Activated T-cell treated with anti-CD3 and anti-CD28 coated beads, Interleukin-2, amount 50 U/mL, for 48 hours (primary cell): ENCODE measurements at places on chromosomes 2 and 18.

- DNase-seq = no peak
These were observed 130.3 kb upstream of the CTAGE1 start for GRCh38 chr18:22547807-22548561.

DNA sequence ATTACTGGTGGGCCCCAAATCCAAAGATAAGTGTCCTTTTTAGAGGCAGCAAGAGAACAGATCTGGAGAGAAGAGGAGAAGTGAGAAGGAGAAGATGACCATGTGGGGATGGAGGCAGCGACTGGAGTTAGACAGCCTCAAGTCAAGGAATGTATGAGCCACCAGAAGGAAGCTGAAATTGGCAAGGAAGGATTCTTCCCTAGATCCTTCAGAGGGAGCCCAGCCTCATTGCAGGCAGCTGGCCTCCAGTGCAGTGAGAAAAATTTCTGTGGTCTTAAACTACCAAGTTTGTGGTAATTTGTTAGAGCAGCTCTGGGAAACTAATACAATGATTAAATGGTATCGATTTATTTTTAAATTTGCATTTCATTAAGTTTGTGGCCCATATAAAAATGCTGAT is 167.9 kb downstream of the NCKAP5 start:
- no peak for DNase-seq

- no peak for DNase-seq
These were observed 191.2 kb upstream of the LRRTM4 start for GRCh38 chr2:77713412-77713811.

DNA sequence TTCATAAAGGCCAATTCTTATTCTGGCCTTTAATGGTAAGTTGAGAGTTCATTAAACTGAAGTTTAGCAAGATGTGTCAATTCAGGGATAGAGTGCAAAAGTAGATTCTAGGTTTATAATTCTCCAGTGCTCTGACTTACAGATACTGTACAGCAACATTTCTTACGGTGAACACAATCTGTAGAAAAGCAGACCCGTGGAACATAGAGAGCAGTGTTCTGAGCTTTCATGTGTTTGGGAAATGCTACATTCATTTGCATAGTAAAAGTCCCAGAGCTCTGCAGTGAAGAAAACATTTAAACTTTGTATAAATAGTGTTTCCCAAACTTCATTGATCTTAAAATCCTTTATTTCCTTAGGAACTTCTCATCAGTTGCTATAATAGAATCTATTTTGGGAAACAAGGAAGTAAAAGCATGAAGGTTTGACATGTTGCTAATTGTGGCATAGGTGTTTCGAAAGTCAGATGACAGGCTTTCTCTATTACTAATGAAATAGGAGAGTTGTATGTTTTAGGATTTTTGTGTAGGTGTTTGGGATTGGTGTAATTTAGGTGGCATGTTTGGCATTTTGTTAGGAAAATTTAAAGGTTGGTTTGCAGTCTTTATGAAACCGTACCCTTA is 138.2 kb downstream of the ASXL3 start:
- no peak for DNase-seq

- no peak for DNase-seq
These were observed 175.4 kb downstream of the ZNF521 start for GRCh38 chr18:25176518-25177042.

DNA sequence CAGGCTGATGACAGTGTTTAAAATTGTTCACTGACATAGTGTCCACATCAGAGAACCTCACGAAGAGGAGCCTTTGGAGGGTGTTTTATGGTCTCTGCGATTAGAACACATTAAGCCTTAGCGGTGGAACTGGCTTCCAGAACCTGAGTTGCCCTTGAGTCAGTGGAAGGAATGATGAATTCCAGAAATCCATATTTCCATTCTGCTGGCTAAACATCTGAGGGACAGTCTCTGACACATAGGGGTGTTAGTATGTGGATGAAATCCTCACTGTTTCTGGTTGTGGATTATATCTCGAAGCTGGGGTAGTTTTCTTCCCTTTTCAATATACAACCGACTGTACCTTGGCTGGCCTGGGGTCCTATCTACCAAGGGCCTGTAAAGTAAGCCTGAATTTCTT is 4.0 kb downstream of the CASP10 start:
- no peak for DNase-seq

- DNase-seq = no peak
These were observed at the start of gene ZEB2 for GRCh38 chr2:144519934-144520731. ZEB2 (minus strand) TSS chr2:144520119; CDS start chr2:144517350, 2,769 bp downstream.

DNA sequence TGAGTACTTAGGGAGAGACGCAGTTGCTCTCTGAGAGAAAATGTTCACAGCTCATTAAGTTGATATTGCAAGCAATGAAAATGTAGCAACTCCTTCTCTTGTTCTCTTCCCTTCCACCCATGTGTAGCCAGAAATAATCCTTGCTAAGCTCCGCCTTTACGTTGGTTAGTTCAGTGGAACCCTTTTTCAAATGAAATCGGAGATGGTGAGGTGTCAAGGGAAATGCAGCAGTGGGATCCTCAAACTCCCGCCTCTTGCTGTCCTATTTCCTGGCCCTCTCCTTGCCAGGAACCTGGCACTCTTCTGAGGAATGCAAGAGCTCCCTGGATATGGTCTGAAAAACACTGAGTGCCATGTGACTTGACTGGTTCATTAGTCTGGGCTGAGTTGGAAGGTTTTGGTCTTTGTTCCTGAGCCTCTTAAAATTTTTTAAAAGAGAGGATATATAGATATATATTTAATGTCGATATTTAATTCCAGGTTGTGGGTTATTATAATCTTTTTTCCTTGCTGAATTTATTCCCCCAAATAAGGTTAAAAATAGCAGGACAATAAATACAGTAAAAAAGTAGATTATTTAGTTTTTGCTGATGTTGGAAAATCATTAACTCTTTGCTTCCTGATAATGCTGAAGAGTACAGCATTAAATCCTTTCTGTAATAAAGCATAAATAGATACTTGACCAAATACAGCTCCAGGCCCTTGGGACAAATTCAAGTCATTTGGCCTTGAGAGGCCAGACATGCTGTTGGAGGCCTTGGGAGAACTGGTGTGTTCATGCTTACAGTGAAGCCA is 116.2 kb downstream of the EML6 start:
- DNase-seq = no peak

DNA sequence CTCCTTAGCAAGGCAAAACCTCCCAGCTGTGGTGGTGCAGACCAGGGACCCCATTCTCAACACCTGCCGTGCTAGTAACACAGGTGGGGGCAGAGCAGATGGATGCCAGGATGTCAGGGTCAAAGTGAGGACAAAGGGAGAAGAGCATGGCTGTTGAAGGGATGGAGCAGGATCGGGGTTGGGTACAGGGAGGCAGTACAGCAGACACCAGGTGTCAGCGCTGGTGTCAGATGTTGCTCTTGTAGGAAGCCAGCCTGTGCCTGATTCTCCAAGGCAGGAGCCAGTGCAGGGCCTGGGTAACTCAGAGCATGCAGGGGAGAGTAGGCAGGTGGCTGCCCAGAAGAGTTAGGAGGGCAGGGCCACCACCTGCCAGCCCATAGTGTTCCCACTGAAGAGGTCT is 222.1 kb upstream of the SPRED2 start:
- DNase-seq = no peak

- no peak for DNase-seq
These were observed 279.9 kb upstream of the NCKAP5 start for GRCh38 chr2:133848111-133848649.

DNA sequence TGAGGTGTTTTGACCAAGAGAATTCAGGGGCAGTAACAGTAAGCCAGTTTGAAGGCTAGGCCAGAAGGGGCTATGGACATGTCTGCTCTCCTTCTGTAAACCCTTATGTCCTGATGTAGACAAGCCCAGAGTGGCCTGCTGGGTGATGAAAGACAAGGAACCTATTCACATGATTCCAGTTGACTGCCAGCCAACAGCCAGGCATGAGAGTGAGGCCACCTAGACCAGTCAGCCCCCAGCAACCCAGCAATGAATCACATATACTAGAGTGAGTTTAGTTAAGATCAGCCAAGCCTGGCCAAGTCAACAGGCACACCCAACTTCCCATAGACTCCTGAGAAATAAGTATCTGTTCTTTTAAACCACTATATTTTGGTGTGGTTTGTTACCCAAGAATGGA is 1889.7 kb upstream of the CELF4 start:
- no peak for DNase-seq

- no peak for DNase-seq
These were observed 293.8 kb downstream of the LRRTM4 start for GRCh38 chr2:77228391-77228790.

- no peak for DNase-seq
These were observed 993.6 kb downstream of the LRP1B start for GRCh38 chr2:141137122-141137693.

DNA sequence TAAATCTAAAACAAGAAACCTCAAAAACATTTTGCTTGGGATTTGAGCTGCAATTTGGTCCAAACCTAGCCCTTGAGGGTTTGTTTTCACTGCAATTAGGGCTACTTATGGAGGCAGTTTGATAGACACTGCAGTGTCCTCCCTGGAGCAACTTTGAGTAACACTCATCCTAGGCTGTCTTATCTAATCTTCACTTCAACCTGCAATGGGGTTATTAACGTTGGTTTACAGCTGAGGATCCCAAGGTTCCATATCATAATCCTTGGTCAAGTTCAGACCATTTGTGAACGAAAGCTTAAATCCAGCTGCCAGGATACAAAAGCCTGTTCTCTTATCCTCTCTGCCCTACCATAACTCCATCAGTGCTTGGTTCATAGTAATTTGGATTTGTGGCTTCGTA is 2.5 kb downstream of the ANXA4 start:
- DNase-seq = no peak

DNA sequence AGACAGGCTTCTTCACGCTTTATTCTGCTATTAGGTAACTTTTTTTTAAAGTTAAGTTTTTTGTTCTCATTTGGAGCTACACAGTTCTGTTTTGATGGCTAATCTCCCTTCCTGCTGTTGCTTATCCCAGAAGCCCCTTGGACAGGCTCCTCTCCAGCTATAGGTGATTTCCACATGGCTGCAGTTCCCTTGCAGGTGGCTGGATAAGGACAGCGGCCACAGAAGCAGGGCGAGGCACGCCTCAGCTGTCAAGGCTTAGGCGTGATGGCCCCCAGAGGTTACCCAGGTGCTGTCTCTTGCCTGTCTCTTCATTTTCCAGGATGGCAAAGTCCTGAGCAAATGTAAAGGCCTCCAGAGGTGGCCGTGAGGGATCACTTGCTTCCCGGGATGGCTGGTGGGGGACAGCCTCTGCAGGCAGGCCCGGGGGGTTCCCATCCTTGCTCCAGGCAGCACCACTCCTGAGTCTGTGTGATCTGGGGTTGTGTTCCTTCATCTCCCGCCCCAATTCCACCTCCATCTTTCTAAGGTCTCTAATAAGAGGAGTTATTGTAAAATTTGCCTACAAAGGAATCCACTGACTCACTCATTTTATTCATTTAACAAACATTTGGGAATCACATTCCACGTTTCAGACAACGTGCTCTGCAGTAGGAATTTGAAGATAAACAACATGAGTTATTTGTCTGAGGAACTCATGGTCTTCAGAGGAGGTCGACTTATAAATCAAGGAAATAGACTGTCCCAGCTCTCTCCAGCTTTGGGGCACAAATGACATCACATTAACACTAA is 53.4 kb downstream of the NAPG start:
- DNase-seq = no peak

DNA sequence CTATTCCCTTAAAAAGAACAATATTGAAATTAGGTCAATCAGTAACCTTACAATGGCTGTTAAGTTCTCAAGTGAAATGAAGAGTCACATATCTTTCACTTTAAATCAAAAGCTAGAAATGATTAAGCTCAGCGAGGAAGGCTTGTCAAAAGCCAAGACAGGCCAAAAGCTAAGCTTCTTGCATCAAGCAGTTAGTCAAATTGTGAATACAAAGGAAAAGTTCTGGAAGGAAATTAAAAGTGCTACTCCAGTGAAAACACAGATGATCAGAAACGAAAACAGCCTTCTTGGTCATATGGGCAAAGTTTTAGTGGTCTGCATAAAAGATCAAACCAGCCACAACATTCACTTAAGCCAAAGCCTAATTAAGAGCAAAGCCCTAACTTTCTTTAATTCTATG is 402.6 kb upstream of the ZEB2 start:
- DNase-seq = no peak

GRCh38 chr2:21332993-21333625 is 209.3 kb downstream of the TDRD15 start:
- DNase-seq = no peak

DNA sequence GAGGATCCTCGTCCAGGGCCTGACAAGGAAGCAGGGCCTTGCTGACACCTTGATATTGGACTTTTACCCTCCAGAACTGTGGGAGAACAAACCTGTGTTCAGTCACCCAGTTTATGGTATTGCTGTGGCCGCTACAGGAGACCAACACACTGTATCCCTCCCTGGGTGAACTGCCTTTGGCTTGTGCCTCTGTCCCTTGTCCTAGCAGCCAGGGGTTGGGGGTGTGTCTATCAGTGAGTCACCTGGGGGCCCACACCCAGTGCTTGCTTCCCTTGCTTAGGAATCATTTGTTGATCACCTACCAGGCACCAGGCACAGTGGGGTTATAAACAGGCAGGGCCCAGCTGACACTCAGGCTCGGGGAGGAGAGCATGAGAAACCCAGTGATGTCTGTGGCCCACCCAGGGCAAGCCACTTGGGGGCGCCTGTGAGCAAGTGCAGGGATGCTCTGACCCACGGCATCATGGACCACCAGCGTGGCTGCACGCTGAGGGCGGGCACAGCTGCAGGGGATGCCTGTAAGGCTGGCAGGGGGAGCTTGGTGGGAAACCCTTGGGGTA is 17.1 kb downstream of the TMEM185B start:
- peak; percentile 76 for DNase-seq
